NT2/D1 (cell line): ENCODE measurements at places on chromosomes 16 and 17.

- no peak for DNase-seq
These were observed 110.6 kb downstream of the METRNL start for GRCh38 chr17:83190004-83190385.

- DNase-seq, result no peak
These were observed 201.2 kb downstream of the C16orf78 start for GRCh38 chr16:49574826-49575225.

DNA sequence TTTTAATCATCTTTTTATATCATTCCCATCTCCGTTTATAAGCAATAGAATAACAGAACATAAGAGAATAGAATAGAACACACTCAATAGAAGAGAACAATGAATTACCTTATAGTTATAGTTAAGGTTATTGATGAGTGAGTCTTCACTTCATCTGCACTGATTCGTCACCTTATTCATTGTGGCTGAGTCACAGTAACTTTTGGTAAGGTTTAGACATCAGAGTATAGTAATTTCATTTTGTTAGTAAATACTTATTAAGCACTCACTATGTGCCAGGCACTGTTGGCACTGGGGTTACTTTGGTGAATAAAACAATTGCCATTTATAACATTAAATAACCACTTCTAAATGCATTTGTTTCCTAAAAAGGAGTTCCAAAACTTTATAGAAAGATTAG, 22.5 kb downstream of the PHKB start:
- DNase-seq, result no peak

GRCh38 chr17:63445954-63446752, at the start of gene CYB561:
Gene CYB561, minus strand, starts transcription at chr17:63446306. Its CDS starts 8,759 bp downstream, at chr17:63437547.
- DNase-seq, result peak; percentile 25

DNA sequence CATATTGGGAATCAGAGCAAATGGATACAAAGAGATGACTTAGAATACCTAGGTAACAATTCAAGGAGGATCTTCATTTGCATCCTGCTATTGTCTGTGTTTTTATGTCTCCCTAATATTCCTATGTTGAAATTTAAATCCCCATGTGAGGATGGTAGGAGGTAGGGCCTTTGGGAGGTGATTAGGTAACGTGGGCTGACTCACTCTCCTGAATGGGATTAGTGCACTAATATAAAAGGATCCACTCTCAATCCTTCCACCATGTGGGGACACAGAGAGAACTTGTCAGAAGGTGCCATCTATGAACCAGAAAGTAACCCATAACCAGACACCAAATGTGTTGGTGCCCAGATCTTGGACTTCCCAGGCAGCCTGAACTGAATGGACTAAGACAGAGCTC, 83.4 kb downstream of the CDH8 start:
- no peak for DNase-seq

DNA sequence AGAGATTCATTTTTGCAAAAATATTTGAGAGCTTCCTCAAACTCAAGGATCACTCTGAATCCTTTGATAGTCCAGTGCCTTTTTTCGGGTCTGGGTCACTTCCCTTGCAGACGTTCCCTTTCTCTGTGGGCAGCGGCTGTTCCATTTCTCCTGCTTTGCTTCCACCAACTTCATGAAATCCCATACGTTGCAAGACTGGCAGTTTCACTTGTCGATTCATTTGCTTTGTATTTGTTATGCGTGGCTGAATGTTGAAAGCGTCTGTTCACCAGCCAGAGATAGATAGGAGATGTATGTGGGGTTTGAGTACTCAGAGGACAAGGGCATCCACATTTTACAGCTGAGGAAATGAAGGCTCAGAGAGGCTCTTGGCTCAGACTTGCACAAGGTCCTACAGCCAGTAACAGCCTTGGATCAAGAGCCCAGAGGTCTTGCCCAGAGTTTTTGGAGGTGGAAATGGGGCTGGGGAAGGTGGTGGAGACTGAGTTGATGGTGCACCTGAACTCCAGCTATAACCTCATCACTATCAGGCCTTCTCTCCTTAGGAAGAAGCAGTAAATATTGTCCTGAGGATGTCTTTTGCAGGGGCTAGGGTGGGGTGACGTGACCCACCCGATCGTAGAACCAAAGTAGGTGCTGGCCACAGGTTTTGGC, 1.3 kb upstream of the CCDC102A start:
- DNase-seq, result no peak

DNA sequence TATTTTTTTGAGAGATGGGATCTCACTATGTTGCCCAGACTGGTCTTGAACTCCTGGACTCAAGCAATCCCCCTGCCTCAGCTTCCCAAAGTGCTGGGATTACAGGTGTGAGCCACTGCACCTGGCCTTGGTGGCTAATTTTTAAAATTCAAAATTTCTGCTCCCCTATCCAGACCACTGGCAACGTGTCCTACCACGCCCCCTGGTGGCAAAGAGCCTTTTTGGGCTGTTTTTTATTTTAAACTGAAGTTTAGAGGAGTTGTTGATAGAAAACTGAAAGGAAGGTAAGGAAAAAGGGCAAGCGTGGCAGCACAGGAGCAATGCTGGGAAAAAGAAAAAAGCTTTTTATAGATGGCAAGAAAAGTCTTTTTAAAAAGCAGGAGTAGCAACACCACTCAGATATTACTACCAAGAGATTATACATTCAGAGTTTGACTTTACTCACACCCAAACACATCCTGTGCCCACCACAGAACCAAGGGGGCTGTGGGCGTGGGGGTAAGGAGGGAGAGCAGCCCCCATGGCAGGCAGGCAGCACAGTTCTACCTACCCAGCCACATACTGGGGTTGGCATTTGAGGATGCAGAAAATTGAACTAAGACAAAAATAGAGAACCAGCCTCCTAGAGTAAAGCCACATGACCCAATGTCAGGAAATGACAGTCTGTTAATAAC, 4.2 kb upstream of the MXRA7 start:
- no peak for DNase-seq

DNA sequence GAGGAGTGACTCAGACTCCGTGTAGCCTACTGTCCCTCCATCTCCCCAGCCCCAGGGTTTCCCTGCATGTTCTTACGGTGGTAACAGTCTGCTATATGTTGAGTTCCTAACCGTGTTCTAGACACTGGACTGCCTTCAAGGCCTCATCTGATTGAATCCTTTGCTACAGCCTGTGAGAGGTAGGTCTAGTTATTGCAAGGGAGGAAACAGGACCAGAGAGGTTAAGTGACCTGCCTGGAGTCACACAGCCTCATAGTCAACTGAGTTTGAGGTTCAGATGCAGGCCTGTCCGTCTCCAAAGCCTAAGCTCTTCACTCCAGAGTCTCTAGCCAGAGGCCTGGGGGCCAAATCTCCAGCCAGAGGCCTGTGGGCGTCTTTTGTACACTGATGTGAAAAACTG, 98.0 kb downstream of the SDR42E1 start:
- no peak for DNase-seq

- peak; percentile 47 for DNase-seq
These were observed 28.1 kb upstream of the LGALS9 start for GRCh38 chr17:27602721-27603420.
